ENCODE measurements at places on chromosomes 7 and 10. TPM values are rescaled to one million over a fixed set of nuclear protein-coding genes. Genes with fewer than 3 reads are reported as not detected.
A peak's percentile ranks its signal among the peaks of the same experiment; 100 is the strongest.

Gene FAM20C
- total RNA-seq = 35.0 TPM

GRCh38 chr7:117012284-117012683 is 59.0 kb downstream of the ST7 start:
- DNase-seq = no peak

DNA sequence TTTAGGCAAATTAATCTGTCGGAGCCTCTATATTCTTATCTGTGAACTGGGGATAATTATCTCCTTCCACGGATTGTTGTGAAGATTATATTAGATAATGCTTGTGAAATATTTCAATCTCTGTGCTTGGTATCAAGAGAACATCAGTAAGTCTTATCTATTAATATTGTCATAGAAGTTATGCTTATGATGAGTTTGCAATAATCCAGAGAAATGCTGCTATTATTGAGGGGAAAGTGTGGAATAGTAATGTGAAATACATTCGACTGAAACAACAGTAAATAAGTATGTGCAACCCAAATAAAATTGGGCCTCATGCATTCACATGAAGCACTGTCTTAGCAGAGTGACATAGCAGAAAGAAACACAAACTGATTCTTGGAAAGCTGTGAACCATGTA is 13.7 kb downstream of the RHOBTB1 start:
- no peak for DNase-seq

DNA sequence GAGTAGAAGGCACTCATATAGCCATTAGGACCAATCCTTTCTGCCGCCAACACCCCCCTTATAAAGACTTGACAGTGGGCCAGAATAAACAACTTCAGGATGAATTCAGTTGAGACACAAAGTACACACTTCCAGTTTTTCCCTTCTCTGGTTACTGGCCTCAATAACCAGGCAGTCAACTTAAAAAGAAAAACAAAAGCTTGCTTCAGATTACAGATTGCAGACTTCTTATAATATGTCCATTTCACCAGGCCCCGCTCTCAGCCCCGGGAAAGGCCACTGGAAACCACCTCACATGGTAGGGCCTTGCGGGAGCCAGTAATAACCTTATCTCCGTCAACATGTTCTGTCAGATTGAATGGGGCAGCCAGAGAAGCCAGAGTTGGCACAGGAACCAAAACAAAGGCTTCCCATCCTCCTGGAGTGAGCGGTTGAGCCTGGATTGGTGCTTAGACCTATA is 108.8 kb downstream of the EGFR start:
- DNase-seq = no peak

Gene NEUROG3
- total RNA-seq = not detected

DNA sequence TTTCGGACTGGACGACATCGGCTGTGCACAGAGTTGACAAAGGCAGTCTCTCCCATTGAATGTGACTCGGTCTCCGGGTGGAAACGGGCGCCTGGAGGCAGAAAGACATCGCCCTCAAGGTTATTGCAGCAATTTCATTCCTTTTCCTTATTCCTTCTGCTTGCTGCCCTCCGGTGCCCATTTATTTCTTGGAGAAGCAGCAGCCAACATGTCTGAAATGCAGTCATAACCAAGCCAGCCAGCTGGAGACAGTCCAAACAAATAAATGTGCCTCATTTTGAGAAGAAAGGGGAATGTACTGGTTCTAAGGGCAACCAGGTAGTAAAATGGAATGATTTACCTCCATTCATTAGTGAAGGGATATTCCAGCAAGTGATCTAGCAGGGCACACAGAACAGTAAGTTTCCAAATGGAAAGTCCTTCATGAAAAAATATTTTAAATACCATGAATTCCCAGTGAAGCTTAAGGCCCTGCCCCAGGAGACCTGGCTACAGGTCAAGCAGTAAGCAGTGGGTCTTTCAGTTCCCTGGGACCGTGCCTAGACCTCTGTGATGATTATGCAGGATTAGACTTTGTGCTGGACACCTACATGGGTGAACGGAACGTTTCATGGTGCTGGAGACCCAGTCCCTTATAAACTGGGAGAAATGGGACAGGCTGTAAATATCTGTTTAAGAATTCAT is 86.6 kb downstream of the ABLIM1 start:
- no peak for DNase-seq

GRCh38 chr7:69791739-69792138 is 193.5 kb downstream of the AUTS2 start:
- DNase-seq = no peak

- no peak for DNase-seq
Measured at GRCh38 chr7:115708013-115708341, 322.6 kb downstream of the TFEC start.

DNA sequence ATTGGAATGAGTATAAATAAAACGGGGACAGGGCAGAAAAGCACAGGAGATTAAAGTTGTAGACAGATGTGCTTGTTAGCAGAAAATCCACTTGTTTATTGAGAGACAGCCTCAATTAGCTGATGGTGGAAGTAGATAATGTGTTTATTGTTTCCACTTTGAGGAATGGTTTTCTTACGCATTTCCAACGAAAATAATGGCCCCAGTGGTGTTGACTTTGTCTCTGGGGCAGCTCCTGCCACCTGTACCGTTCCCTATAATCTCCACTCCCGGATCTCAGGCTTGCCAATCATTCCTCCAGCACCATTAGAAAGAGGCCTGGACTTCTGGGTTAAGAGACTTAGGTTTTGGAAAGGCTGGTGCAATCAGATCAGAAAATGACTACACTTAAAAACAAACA is 638.7 kb downstream of the PARD3 start:
- no peak for DNase-seq

DNA sequence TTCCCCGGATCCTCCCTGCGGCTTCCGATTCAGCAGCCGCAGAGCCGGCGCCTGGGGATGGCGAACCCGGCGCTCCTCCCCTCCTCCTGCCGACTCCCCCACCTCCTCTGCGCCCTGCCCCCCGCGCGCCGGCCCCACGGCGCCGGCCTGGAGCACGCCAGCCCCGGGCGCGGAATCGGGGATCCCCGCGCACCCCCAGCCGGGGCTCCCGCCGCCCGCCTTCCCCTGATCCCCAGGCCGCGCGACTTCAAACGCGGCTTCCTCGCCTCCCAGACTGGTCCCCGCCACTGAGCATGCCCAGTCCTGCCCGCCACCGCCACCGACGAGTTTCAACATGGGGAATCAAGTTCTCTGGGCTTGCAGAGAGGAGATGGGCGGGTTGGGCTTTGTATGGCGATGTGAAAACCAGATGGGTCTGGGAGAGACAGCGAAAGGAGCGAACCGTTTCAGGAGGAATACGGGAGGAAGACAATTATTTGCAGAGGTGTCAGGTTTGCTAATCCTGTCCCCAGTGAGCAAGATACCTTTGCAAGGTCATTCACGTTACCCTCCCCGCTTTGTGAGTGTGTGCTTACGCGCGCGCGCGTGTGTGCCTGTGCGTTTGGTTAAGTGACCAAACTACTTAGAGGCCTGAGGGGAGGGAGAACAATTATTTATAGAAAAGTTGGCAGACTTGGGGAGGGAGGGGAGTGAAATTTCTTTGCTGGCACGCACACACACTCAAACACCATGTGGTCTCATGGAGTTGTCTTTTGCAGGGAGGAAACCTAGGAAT is at the start of gene PANK1:
Gene PANK1, minus strand, starts transcription at position 276 of the 775 bp plus-strand sequence. CDS start 351 bp downstream, outside the sequence.
- DNase-seq = peak; percentile 95

DNA sequence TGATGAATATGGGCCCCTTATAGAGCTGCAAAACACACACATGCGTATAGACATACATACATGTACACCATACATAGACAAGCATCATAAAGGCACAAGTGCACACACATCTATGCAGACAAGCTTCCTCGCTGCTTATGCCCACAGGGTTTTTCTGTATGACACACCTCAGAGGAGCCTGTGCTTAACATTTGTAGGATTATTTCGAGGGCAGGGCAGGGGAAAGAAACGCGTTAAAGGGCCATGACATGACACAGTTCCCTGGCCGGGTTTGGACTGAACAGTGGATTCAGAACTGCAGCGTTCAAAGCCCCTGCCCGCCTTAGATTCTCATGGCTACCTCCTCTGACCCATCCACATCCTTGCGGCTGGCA is 44.8 kb downstream of the CHST3 start:
- no peak for DNase-seq

GRCh38 chr10:71456631-71457030 is 59.9 kb downstream of the CDH23 start:
- no peak for DNase-seq

DNA sequence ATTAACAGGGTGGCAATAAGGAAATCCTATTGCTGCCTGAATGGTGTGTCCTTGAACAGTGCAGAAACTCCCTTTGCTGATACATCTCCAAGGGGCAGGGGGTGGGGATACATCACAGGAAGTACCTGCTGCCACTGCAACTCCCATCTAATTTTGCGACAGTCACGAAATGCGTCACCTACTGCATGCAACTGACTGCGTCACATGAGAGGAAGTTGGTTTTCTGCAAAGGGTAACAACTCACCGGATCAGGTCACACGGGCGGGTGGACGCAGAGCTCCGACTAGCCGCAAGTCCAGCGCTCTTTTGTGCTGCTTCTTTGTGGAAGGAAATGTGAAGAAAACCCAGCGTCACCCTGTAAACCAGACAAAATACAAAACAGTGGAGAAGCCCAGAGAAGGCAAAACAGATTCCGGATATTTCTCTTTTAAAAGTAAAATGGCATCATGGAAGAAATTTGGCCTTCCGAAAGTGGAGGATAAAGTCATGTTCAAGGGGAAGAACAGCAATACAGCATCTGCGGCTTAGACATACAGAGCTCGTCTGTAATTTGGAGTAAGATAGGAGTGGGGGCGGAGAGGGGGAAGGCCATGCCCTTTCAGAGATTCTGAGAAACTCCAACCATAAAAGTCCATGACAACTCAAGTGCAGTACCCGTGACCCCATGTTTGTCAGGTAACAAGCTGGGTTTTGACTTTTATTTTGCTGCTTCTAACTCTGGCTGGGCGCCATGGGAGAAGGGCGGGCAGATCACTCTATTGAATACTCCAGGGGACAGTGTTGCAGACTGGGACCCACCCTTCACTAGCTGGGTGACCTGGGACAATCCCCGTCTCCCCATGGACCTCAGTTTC is 32.3 kb upstream of the PLEKHS1 start:
- no peak for DNase-seq

DNA sequence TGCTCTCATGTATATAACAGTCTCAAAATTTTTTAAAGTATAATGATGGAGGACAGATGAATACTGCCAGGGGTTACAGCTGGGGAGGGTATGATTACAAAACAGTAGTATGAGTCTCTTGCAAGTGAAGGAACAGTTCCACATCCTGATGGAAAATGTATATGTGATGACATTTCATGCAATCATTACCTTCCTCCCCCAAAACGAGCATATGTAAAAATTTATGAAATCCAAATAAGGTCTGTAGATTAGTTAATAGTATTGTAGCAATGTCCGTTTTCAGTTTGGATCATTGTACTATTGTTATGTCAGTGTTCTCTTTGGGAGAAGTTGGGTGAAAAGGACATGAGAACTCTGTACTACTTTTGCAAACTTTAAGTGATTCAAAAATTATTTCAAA is 38.0 kb downstream of the DRGX start:
- no peak for DNase-seq

Gene SRGN
- total RNA-seq = 10.3 TPM

DNA sequence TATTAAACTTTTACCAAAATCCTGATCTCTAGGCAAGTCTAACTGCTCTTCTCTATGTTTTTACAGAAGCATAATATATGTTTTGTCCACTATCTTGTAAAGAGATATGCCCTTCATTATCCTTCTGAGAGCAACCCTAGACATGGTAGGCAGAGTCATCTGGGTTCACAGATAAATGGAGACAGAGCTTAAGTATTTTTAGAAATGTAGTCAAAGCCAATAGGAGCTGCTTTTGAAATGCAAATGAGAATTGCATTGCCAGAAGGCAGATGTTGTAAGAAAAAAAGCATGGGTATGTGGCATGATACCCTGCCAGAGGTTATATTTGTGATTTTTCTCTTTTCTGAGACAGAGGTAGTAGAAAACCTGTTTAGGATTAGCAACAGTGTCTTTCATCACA is 964.8 kb downstream of the SORCS3 start:
- no peak for DNase-seq

DNA sequence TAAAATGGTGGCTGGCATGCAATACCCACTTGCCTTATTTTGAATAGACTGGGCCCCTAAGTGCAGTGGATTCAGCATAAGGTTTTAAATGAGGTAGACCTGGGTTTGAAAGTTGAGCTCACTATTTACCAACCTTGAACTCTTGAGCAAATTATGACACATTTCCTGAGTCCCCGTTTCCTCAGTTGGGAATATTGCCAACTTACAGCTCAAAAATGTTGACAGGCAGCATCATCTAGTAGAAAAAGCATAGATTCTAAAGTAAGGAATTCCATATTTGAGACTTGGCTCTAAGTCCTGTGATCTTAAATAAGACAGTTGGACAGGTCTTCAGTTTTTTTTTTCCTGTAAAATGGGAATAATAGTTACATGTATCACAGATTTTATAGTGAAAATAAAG is 305.5 kb downstream of the ACTR3B start:
- no peak for DNase-seq

Gene SPDYE11
- not detected for total RNA-seq

GRCh38 chr7:44284216-44284615 is 41.2 kb downstream of the CAMK2B start:
- peak; percentile 83 for DNase-seq

Gene GPR158
- 0.10 TPM for total RNA-seq

Gene NT5C2
- 78.7 TPM for total RNA-seq

DNA sequence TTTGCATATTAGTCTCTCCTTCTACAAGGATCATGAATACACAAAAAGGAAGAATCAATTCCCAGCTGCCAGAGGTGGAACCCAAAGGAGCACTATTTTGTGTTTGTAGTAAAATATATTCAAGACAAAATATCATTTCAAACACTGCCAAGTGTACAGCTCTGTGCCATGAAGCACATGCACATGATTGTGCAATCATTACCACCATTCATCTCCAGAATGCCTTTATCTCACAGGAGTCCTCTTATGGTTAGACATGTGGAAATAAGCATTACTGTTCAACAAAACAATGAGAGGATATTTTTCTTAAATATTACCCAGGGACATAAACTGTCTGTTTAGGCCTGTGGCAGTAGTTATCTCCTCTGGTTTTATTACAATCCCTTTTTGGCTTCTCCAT is 151.4 kb upstream of the PPP1R3A start:
- DNase-seq = no peak
